ENCODE measurements at places on chromosomes 2 and 18.

DNA sequence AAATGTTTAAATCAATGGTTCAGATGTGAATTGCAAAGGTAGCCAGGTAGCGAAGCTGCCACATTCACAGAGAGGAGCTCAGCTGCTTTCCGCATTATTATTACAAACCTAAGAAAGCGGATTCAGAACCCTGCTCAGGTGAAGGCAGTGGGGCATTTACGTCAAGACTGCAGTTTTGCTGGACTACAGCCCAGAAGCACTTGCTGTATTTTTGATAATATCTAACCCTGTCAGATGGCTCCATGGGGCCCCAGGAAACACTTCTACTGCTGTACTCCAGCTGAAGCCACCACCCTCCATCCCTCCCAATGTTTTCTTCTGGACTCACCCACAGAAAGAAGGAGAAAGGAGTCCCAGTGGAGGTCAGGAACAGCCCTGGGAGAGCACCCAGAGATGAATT is 96.9 kb downstream of the TPO start:
- no peak for DNase-seq

- no peak for DNase-seq
These were observed 481.4 kb downstream of the CMPK2 start for GRCh38 chr2:6384341-6384740.

- DNase-seq = no peak
These were observed 2.3 kb downstream of the WIPF1 start for GRCh38 chr2:174595116-174595809.

DNA sequence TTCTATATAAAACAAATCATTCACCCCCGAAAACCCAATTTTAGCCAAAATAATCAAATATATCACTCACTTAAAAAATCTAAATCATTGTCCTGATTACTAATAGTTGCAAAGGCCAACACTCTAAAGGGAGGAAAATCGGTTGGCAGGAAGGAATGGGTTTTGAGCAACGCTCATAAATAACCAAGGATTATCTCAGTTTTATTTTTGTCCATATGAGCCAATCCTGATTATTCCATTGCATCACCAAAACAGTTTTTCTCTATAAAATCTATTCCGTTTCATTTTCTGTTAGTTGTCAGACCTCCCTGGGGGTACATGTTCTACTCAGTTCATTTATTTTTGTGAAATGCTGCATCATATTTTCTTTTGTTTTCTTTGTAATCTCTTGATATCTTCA is 174.1 kb downstream of the LRATD1 start:
- no peak for DNase-seq

DNA sequence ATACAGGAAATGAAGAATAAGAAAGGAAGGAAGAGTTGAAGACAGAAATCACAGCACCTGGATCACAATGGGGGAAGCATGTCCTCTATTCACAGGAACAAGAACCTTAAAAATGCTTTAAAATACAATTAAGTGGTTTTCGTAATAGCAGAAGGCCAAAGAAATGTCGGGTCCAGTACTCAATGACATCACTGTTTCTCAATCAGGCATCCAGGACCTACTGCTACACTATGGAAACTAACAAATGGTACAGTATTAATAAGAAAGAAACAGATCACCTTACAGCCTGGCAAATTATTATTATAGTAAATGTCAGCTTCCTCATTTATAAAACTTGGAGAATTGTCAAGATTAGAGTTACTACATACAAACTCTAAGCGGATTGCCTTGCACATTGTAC is 15.8 kb downstream of the HNRNPLL start:
- no peak for DNase-seq

DNA sequence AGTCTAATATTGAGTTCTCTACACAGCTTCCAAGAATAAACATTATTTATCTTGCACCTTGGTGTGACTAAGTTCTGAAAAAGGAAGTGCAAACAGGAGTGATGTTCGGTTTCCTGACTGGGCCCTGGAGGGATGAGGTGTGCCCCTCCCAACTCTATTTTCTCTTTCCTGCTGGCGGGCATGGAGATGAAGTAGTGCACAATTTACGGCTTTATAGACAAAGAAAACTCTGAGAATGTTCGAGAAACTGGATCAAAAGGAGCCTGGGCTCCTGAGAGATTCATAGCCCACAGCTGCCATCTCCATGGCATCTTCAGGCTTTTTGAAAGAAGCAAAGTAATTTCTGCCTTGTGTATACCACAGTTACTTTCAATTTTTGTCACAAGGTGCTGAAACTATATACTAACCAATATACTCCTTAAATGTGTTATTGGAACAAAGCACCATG is 22.3 kb downstream of the LRATD1 start:
- no peak for DNase-seq

DNA sequence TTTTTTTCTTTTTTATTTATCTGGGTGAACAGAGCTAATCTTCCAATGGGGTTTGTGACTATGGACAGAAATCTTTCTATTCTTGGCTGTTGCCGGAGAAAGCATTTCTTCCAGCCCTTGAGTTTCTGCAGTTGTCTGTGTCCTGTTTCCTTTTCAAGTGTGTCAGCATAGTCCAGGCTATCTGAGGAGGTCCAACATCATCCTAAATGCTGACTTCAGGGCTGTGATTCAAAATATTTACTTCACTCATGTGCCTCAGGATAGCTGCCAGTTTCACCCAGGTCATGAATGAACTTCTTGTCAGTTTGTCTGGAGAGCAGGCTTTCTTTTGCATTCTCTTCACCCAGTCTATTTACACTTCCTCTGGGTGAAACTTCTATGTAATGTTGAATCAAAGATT is 27.9 kb downstream of the ITGAV start:
- DNase-seq = no peak

DNA sequence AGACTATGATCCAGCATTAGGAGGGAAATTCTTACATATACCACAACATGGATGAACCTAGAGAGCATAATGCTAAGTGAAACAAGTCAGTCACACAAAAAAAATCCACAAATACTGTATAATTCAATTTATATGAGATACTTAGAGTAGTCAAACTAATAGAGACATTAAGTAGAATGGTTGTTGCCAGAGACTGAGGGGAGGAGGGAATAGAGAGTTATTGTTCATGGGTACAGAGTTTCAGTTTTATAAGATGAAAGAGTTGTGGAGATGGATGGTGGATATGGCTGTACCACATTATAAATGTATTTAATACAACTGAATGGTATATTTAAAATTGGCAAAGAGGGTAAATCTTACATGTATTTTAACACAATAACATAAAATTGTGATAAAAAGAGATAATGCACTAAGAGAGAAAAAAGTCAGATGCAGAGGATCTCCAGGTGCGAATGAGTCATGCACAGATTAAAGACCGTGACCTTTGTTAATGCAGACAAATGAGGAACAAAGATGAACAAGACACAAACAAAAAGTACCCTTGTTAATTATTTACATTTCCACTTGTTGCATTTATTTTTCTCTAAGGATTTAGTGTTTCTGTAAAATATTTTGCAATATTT is 541.7 kb upstream of the MEX3C start:
- no peak for DNase-seq

DNA sequence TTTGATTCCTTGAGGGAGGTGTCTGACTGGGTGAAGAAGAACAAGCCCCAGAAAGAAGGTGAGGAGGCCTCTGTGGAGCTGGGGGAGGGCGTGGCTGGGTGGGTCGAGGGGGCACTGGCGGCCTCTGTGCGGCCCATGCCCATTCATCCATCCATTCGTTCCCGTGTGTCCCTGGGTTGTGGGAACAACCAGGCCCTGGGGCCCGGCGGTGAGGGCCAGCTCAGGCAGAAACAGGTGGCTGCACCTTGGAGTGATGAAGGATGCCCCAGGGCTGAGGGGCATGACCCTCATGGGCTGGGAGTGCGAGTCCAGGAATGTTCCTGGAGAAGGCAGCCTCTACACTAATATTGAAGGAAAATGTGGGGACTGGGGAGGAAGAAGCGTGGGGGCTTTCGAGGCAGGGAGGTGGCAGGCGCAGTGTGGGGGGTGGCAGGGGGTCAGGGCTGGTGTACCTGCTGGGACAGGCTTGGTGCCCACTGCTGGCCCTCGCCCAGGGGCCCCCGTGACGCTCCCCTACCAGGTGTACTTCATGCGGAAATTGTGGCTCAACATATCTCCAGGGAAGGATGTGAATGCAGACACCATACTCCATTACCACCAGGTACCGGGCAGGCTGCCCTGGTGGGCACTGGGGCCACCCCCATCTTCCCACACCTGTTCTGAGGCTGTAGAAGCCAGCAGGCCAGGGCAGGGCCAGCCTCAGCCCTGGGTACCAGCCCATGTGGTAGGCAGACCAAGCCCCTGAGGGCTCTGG is 11.2 kb upstream of the GPR17 start:
- DNase-seq = no peak

- DNase-seq = no peak
These were observed 31.5 kb downstream of the EPB41L5 start for GRCh38 chr2:120044336-120044735.

DNA sequence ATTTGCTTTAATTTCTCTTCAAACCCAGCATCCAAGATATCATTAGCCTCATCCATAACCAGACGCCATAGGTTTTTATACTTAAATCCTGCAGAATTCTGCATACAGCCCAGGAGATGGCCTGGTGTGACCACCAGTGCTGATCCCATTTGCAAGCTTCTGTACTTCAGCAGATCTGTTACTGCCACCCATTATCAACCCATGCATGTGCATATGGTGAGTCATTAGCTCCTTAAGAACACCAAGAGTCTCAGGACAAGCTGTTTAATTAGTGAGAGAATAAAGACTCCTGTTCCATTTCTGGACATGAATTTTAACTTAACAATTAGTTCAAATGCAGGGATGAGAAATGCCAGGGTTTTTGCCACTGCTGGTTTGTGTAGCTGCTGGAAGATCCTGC is 110.7 kb upstream of the TANK start:
- DNase-seq = no peak

- no peak for DNase-seq
These were observed 1.4 kb downstream of the SMC6 start for GRCh38 chr2:17752246-17752645.

- DNase-seq = no peak
These were observed 228.7 kb downstream of the HAUS1 start for GRCh38 chr18:46332921-46333341.
